Breast epithelium (tissue), 4 donors: ENCODE measurements at places on chromosomes 7 and 10. TPM values are rescaled to one million over a fixed set of nuclear protein-coding genes. Genes with fewer than 3 reads are reported as not detected.

Gene SEPTIN7
- total RNA-seq, result 177 TPM

Gene HTR5A
- not detected for total RNA-seq

GRCh38 chr7:89064831-89065230, 269.3 kb upstream of the TEX47 start:
- H3K4me3 ChIP-seq, result no peak overlapping the region
- no peaks in the 10 kb centered on the region for H3K36me3 ChIP-seq
- H3K4me1 ChIP-seq, result no peaks in the 10 kb centered on the region
- H3K27me3 ChIP-seq, result no peaks in the 10 kb centered on the region

GRCh38 chr10:22170582-22170981, 47.2 kb downstream of the EBLN1 start:
- H3K27me3 ChIP-seq, result no peaks in the 10 kb centered on the region
- H3K27ac ChIP-seq, result no peak overlapping the region
- no peaks in the 10 kb centered on the region for H3K4me1 ChIP-seq
- no peak for DNase-seq
- H3K4me3 ChIP-seq, result no peak overlapping the region

DNA sequence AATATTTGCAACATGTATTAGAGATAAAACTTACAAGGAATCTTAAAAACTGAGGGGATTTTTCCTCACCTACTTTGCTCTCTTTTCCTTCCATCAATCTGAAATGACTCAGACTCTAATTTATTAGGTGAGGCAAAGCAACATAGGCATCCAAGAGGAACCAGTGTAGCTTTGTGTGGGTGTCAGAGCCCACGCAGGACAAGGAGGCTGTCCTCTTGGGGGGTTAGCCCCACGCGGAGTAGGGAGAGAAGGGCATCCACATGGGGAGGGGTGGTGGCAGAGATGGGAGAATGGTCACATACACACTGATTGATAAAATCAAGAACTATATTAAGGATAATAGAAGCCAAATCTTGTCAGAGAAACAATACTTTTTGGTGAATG, 33.8 kb upstream of the ARMS2 start:
- no peaks in the 10 kb centered on the region for H3K36me3 ChIP-seq
- no peak overlapping the region for H3K4me3 ChIP-seq

GRCh38 chr10:129419397-129419796, 47.6 kb upstream of the MGMT start:
- no peaks in the 10 kb centered on the region for H3K36me3 ChIP-seq
- H3K4me3 ChIP-seq, result no peak overlapping the region
- no peak for DNase-seq
- H3K27ac ChIP-seq, result no peak overlapping the region
